ENCODE measurements at places on chromosomes 5 and 9.

GRCh38 chr5:140131967-140132409 is 6.3 kb downstream of the IGIP start:
- DNase-seq: peak; percentile 87

DNA sequence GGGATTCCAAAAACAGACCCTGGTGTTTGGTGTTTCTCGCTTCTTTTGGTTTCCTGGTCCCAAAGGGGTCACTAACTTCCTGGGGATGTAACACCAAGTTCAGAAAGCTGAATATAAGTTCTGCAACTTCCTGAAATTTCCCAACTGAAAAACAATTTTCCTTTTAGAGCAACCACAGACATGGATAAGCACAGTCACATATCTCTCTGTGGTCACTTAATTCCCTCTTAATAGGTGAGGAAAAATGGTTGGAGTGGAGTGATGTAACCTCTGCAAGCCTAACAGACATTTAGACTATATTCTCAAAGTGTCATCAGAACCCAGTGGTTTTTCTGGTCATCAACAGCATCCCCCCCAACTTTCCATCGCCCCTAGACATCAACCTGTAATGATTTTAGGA is 135.3 kb downstream of the PRELID2 start:
- no peak for DNase-seq

DNA sequence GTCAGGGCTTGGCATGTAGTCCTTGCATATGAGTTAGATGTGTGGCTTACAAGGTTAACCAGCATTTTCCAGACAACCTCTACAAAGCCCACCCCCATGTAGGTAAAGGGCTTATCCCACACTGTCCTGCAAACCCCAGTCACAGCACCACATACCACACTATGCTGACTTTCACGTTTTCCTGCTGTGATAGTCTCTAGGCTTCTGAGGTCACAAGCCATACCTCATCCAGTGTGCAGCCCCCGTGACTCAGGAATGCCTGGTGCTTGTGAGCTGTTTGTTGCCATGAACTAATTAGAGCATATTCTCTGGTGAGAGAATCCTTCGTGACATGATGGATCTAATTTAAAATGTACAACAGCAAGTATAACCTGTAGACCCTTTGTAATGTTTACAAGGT is 50.8 kb downstream of the ERAP1 start:
- no peak for DNase-seq

DNA sequence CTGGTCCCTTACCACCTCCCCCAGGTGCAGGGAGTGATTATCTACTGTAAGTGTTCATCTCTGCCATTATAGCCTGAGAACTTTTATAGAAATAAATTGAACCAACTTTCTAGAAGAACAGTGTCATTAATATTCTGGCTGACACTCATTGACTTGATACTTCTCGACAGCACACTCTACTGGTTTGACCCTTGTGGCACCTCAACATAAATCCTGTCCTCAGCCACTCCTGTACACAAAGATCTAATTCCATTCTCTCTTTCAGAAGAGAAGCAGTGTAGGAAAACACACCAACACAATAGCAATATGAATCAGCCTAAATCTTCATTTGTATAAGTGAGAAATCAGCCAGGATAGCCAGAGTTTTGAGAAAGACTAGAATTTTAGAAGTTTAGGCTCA is 417.7 kb downstream of the TAF11L14 start:
- DNase-seq: no peak

- no peak for DNase-seq
Measured at GRCh38 chr9:137074657-137075274, 2.6 kb upstream of the UAP1L1 start.

GRCh38 chr9:6015278-6016157 is at the start of gene RANBP6:
Gene RANBP6, minus strand, starts transcription at chr9:6015624. Its CDS starts 17 bp downstream, at chr9:6015607.
- DNase-seq: peak; percentile 90

GRCh38 chr9:89941875-89942274 is 337.1 kb downstream of the GADD45G start:
- no peak for DNase-seq

DNA sequence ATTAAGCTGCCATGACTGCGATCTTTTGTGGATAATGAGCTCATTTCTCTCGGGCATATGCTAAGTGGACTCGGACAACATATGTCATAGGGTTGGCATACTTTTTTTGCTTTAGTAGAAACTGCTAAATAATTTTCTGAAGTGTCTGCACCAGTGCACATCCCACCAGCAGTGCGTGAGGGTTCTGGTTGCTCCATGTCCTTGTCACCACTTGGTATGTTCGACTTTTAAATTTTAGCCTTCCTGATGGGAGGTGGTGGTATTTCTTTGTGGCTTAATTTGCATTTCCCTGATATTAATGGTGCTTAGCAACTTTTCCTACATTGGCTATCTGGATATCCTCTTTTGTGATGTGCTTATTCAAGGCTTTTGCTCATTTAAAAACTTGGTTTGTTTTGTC is 57.8 kb upstream of the NRARP start:
- no peak for DNase-seq

- DNase-seq: peak; percentile 66
Measured at GRCh38 chr5:139094154-139095131, 103.7 kb downstream of the SIL1 start.

- no peak for DNase-seq
Measured at GRCh38 chr5:10932426-10932825, 171.4 kb upstream of the DAP start.

DNA sequence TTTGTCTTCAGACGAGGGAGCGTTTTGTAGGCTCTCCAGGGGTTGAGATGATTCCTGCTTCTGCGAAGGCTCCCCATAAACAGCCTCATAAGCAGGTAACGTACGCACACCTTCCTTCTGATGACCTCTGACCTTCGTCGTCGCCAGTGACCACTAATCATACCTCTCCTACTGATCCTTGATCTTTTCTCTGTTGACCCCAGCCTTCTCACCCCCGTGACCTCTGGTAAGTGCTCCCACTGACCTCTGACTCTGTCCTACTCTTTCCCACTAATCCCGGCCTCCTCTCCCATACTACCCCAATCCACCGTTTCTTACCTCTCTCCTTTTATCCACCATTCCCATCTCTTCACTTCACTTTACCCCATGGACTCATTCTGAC is 345 bp downstream of the DNAI1 start:
- DNase-seq: no peak

GRCh38 chr9:130262061-130262745 is 3.4 kb upstream of the HMCN2 start:
- DNase-seq: no peak

DNA sequence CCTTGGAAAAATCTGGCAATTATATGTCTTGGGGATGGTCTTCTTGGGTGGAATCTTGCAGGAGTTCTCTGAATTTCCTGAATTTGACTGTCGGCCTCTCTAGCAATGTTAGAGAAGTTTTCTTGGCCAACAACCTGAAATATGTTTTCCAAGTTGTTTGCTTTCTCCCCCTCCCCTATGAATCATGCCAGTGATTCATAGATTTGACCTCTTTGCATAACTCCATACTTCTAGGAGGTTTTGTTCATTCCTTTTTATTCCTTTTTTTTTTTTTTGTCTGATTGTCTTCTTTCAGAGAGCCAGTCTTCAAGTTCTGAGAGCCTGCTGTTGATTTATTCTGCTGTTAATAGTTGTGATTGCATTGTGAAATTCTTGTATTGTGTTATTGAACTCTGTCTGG is 56.7 kb upstream of the SLC44A1 start:
- peak; percentile 73 for DNase-seq

- no peak for DNase-seq
Measured at GRCh38 chr5:39846144-39846543, 421.4 kb upstream of the DAB2 start.

DNA sequence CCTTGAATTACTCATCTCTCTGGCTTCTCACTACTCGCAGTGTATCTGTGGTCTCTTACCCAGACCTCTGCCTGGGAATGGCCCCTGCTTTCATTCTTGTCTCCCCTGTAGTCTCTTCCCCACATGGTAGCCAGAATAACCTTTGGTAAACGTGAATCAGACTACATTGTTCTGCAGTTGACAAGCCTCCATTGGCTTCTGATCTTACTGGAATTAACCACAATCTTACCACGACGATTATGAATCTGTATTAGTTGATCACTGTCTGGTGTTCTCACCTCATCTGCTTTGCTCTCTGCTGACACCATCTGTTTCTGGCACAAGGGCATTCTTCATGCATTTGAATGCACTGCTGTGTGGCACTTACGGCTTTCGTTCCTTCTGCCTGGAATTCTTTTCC is 781.2 kb downstream of the MTRR start:
- no peak for DNase-seq

DNA sequence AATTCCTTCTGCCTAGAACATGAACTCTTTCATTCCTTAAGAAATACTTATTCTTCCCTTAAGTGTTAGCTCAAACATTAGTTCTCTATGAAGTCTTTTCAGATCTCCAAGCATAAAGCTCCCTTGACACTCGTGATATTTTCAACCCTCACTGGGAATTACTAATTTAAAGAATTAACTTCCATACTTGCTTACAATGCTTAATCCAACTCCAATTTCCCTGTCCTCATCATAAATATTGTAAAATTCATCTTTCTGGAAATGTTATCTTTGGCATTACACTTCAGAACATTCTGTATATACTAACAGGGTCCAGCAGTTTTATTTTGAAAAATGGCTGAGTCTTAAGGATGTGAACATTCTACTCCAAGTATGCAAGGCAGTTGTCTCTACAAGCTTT is 7.2 kb downstream of the STARD4 start:
- no peak for DNase-seq

DNA sequence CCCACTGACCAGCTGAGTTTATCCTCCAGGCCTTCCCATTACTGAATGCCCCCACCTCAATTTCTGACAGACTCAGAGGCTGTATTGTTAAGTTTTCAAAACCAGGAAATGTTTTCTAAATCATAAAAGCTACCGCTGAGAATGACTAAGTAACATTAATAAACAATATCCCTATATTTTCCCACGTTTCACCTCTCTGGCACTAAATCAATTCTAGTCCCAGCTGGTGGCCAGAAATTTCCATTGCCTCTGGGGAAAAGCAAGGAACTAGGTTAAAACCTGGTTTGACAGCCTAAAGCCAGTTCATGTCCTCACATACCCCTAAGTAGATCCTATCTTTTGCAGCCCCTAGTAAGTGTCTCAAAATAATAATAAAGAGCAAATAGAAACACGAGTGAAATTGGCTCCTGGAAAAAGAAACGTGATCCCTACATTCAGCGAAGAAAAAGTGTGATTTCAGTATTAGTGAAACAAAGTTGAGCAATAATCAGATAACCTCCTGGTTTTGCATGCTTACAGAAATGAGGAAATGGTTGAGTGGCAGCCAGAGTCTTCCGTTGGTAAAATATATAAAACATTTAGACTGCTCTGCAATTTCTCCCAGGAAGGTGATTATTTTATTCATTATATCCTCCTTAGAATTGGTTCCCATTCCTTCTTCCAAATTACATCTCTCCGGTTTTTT is 110.9 kb downstream of the ESM1 start:
- peak; percentile 48 for DNase-seq

GRCh38 chr9:127241354-127241753 is 23.2 kb upstream of the GARNL3 start:
- no peak for DNase-seq

GRCh38 chr9:37947977-37948376 is 44.0 kb upstream of the SLC25A51 start:
- DNase-seq: peak; percentile 42

- no peak for DNase-seq
Measured at GRCh38 chr9:38039907-38040682, 28.9 kb downstream of the SHB start.
